ENCODE measurements at places on chromosomes 6 and 20.

- DNase-seq: no peak
These were observed 54.6 kb downstream of the NPEPL1 start for GRCh38 chr20:58747211-58747610.

DNA sequence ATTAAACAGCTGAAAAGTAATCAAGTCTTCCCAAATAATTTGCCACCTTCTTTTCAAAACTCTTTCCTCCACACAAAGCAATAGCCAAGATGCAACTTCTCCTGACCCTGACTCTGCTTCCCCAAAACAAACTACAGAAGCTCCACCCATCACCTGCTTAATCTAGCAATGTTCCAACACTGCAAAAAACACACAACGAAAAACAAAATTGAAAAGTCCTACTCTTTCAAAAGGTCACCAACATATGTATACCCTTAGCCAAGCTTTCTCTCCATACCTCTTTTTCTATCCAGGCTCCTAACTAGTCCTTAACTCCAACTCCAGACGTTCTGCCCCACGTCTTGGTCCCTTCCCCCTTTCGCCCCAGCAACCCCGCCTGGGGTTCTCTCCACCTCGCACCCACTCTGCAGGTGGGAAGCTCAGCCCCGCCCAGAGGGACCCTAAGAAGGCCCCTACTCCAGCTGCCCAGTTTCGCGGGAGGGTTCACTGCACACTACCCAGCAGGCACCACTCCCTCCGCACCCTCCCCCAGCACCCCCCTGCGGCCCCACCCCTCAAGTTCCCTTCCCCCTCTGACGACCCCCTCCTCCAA lies 717 bp downstream of the CSNK2A1 start:
- no peak for DNase-seq

GRCh38 chr6:43673444-43674084 lies 14.0 kb downstream of the MRPS18A start:
- DNase-seq: no peak

DNA sequence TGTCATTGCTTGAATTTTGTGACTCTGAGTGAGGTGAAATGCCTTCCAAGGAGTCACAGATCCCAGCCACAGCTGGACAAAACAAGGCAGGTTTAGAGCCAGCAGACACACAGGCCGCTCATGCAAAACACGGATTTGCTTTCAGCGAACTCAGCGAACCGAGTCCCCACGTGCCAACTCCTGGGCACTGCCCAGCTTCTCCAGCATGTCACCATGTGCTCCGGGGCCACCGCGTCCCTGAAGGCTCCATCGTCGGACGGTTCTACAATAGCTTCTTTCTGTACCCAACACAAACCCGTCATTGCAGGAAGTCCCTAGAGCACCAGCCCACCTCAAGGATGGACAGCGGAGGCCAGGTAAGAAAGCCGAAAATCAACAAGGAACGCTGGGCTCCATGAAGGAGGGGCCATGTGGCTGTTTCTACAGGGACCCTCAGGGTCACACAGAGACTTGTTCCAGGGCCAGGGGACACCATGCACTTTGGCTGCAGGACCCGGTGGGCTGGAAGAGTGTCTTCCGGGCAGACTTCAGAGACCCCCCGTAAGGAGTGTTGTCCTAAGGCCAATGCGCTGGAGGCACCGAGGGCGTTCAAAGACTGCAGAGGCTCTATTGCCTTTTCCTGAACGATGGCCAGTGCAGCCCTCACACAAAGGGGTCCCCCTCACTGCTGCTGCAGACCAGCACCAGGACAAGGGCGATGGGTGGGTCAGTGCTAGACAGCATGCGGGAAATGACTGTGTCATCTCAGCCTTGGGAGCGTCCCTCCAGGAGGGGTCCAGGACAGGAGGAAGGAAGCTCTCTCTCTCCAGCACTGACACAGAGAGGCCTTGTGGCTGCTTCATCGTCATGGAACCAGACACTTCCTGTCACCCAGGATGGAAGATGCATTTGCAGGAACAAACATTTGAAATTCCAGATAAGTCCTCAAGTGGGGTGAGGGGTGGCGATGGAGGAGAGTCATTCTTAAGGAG lies 19.8 kb downstream of the DACT2 start:
- no peak for DNase-seq

- DNase-seq: no peak
These were observed 14.3 kb upstream of the GOPC start for GRCh38 chr6:117616391-117617209.

- no peak for DNase-seq
These were observed 429.9 kb upstream of the ARID1B start for GRCh38 chr6:156347246-156347645.

DNA sequence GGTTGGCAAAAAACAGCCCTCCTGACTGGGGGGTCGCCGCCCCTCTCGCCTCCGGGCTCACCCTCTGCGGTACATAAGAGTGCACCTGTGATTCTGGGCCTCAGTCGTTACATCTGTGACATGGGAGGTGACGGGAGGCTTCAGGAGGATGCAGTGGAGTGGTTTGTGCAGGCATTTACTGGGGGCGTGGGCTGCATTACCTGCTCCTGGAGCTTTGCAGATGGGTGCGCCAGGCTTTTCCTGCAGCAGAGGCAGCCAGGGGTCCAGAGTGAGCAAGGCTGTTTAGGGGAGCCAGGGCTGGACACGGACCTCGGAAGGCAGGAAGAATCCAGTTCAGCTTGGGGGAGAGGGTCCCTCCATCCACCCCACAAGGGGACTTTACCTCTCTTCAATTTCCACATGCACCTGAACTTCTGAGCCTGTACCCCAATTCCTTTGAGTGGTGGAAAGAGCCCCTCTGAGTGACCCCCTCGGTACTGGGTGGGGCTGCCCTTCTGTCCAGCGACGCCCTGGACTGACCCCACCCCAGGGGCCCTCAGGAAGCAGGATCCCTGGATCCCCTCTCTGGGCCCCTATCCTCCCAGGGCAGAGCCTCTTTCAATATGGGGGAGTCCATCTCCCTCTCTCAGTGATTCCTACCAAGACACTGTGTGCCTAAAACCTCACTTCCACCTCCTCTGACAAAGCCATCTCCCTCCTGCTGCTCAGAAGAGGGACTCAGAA lies 134.0 kb downstream of the TAF4 start:
- no peak for DNase-seq

DNA sequence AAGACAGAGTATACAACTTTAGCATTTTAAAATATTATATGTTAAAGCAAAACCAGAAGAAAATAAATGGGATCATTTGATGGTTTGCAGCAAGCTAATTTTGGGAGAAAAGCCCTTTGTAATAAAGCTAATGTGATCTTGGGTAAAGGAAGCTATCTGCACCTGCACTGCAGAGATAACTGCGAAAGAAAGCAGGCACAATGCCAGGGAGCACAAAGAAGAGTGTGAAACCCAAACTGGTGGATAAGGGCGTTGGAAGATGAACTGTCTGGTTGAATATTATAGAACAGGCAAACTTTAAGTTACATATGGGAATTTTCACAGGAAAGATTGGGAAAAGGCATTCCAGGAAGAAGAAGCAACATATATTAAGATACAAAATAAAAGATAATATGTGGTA lies 179.2 kb upstream of the KHDRBS2 start:
- no peak for DNase-seq

DNA sequence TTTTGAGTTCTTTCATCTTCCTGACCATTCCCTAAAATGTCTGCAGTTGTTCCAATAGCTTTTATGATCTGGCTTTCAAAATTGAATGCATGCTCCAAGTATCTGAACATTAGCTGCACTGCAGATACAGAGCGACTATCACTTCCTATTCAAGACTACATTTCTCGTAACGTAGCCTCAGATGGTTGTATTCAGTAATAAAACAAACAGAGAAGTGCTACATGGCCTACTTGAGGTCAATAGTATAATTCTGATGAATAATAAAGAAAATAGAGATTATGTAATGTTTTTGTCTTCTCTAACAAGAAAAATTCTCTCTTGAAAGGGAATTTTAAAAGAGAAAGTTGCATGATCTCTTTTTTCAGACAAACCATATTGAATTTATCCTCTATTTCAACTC lies 333.9 kb upstream of the IRAK1BP1 start:
- DNase-seq: peak; percentile 21

- DNase-seq: no peak
These were observed 493.1 kb upstream of the FLRT3 start for GRCh38 chr20:14830466-14830865.

DNA sequence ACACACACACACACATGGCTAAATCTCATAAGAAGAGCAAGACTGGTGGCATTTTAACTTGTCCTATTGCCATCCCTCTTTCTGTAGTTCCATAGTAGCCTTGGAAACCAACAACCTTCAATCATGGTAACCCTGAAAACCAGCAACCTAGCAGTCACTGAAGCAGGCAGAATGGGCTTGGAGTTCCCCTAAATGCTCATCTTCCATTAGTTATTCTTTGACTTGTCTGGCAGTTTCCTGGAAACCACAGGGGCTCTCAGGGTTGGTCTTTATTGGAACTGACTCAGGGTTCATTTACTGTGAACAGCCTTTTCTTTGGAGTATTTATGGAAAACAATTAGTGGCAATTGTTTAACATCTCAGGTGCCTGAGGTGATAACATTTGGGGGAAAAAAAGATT lies 19.4 kb upstream of the BRPF3 start:
- DNase-seq: no peak

DNA sequence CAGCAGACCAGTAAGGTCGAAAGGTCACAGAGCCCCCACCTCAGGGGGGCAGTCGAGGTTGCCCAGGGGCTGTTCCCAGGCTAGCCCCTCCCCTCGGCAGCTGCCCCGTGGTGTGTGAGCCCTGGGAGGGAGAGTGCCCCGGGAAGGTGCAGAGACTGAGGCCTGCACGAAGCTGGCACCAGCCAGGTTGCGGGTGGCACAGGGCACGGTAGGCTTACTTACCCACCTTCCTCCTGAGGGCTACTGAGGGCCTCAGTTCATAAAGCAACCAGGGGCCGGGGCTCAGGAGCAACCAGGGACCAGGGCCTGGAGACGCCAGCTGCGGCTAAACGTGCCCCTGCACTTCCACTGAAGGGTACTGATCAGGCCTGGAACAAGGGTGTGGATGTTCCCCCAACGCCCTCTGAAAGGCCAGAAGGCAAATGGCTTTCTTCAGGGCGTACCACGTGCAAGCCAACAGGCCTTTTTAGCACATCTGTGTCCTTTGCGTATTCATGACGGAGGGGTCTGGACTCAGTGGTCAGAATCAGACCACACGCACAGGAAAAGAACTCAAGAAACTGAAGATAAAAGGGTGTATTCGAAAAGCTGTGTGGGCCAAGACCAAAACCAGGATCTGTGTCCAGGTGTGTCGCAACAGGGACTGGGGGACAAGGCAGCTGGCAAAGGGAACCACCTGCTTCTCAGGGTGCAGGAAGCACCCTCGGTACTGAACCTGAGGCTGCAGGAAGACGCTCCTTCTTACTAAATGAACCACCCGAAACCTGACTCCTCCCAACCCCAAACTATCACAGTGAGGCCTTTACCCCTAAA lies 24.5 kb upstream of the TCFL5 start:
- DNase-seq: no peak

- no peak for DNase-seq
These were observed 100.2 kb upstream of the KCNG1 start for GRCh38 chr20:51122931-51123658.

DNA sequence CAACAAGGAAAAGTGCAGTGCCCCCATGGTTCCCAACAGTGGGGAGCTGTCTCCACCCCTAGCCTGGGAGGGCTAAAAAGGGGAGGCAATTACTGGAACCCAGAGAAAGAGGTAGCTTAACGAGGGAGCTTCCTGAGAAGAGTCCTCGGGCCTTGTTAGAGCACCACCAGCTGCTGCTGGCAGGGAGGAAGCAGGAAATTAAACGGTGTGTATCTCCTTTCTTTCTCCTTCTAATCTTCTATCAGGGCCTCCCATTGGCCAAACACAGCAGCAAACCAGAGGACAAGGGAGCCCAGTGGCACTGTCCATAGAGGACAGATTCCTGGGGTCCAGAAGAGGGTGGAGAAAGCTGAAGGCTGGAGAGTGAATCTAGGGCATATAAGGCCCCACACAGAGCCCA lies 7.6 kb upstream of the BTN2A2 start:
- DNase-seq: no peak

- no peak for DNase-seq
These were observed 488.6 kb upstream of the SULF2 start for GRCh38 chr20:48273843-48274242.

DNA sequence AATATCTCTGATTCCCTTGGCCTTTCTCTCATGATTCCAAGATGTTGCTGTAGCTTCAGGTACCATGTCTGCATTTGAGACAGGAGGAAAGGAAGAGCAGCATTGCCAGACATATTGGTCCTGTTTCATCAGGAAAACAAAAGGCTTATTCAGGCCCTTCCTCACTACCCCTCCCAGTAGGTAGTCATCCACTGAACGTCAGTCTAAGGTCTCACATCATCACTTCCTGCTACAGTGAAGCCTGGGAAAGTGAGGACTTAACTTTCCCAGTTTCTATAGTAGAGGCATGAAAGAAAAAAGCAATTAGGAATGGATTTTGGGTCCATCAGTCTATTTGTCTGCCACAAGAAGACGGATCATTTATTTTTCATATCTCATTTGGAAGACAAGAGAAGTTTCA lies 85.7 kb upstream of the SOX4 start:
- DNase-seq: no peak

DNA sequence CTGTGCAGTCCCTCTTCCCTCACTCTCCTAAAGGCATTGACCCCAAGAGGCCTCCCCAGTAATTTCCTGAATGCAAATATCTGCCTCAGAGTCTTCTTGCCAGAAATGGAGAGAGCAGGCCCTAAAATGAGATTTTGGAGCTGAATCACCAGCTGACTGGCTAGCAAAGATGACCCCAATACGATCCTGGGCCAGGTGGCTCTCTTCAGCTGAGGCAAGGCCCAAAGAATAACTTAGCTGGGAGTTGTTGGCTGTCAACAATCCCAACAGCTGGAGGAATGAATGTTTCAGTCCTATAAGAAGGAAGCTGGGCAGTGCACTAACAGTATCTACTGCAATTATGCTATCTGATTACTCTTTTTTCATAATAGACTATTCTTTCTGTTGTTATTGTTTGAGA lies 37.2 kb upstream of the VGLL2 start:
- DNase-seq: no peak

DNA sequence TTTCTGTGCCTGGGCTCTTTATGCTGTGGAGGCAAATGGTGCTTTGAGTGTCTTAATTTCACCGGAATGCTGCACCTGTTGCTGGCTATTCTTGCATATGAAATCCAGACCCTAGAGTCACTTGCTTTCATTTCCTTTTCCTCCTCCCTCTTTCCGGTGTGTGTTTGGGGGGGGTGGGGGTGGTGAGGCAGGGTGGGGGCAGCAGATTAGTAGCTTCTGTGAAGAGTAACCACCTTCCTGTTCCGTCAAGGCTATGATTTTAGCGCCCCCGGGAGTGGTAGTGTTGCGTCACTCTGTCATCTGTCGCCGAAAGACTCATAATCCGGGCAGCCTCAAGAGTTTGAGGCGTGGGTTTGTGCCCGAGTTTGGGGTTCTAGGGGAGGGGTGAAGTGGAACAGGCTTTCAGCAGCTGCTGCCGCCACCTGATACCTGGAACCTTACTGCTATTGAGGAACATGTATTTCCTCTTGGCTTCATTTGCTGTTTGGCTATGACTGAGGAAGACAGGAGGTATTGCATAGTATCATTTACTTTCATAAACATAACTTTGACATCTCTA lies 49.1 kb downstream of the UTRN start:
- DNase-seq: no peak

GRCh38 chr20:57040466-57040865 lies 226.0 kb downstream of the BMP7 start:
- DNase-seq: no peak

GRCh38 chr20:49400904-49401303 lies 81.6 kb downstream of the KCNB1 start:
- DNase-seq: peak; percentile 64

Data from fibroblast of the aortic adventitia (primary cell).